Stimulated activated CD8-positive, alpha-beta memory T cell treated with anti-CD3 and anti-CD28 coated beads, Interleukin-4, amount 100 ng/mL, for 1 hour (primary cell): ENCODE measurements at places on chromosomes 3 and 15.
A peak's percentile ranks its signal among the peaks of the same experiment; 100 is the strongest.

DNA sequence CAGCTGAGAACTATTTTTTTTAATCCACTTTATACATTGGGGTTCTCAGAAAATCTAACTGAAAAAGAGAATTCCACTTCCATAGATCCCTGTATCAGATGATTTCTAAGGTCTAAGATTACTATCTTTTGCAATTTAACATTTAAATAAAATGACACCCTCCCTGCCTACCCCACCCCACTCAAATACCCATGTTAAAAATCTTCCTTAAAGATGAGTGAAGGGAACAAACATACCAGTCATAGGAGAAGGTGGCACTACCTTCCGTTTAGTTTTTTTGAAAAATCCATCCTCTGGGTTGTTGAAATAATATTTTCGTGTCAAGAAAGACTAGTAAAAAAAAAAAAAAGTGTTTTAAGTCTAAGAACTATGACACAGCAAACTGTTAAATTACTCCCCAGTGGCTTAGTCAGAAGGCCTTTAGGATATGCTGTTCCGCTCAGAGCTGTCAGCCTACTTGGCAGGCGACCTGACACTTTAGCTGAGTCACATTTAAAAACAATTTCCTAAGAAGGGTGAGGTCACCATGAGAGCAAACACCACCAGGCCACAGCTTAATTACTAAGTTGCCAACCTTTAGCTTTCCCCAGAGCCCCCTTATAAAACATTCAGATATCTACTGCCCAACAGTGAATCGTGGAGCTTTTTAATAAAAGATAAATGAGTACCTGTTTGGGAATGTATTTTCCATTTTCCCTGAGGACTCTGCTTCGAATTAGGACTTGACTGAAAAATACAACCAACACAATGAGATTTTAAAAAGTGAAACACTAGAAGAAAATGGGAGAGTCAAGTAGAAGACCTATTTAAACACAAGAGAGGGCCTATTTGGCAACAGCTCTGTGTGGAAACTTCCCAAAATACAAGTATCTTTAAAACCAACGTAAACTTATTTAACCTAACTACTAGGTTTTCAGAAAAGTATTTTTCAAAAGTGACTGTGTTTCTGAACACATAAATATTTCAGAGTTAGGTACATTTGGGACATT, 9.6 kb downstream of the EMC3 start:
- DNase-seq: no peak

DNA sequence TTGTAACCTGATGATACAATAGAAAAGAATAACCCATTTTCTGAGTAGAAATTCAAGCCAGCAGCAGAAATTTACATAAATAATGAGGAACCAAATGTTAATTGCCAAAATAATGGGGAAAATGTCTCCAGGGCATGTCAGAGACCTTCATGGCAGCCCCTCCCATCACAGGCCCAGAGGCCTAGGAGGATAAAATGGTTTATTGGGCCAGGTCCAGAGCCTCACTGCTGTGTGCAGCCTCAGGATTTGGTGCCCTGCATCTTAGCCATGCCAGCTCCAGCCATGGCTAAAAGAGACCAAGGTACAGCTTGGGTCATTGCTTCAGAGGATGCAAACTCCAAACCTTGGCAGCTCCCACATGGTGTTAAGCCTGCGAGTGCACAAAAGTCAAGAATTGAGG, 352.1 kb upstream of the MEIS2 start:
- no peak for DNase-seq

DNA sequence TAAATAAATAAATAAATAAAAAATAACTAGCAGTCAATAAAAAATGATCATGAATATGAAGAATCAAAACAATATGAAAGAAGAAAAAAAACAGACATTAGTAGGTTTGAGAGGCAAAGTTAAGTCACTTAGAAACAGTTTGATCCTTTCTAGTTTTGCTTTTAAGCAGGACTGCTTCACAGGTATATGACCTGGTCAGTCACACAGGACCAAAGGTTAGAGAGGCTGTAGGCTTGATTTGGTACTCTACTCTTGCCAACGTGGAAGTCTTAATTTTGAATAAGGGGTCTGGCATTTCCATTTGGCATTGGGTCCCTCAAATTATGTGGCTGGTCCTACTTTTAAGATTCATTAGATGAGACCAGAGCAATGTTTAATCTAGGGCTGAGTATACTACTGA, 441.7 kb upstream of the NECTIN3 start:
- DNase-seq: no peak

DNA sequence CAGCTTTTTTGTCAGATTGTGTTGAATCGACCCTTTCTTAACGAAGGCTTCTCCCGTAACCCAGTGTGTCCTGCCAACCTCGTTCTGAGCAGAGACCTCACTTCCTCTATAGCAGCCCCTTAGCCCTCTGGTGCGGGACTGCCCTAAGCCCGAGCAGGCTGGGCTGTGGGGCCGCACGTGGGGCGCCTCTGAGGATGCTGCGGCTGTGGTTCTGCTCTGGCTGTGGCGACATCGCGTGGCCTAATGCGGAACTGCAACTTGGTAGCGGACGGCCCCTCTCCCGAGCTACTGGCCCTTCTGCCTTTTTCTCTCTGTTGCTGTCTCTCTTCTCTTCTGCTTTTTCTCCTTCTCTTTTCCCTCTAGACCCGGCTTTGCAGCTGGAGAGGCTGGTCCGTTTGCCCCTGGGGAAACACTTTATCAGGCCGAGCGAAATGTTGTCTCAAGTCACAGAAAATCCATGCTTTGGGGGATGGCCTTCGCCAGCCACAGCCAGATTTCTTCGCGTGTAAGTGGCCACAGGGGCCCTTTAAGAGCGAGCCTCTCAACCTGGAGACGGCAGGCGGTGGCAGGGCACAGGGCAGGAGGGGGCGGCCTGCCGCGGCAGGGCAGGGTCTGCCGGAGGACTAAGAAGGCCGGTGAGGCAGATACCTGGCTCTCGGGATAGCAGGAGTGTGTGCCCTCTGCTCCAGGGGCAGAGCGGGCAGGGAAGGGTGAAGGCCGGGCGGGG, 19.4 kb upstream of the KIF23 start:
- DNase-seq: peak; percentile 55

DNA sequence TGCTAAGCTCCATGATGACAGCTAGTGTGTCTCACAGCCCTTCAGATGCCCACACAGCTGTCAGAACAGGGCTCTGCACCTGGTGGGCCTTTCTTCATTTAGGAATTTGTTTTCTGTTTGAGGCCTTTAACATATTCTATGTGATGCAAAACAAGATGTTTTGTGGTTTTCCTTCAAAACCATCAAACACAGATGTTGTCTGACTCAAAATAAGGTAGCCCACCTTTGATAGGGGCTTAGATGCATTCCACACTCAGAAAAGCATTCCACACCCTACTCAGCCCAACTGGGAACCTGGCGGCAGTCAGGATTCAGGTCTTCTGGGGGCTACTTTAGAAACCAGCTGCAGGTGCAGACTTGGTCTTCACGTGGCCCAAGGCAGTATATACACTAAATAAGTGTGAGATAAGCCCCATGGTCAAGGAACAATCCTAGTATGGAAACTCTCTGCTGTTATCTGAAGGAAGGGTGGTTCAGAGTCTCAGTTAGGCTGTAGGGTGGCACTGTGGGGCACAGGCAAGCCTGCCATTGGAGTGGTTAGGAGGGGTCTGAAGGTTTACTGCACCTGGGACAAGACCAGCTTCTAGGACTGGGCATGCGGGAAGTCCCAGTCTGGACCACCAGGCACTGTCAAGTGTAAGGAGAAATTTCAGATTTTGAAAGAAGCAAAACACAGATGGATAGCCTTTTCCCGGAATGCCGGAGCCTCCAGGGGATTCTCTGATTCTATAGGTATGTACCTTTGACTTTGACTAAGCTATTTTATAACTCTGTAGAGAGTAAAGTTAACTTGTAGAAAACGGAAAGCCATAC, 20.1 kb downstream of the LRRC2 start:
- DNase-seq: no peak
